ENCODE measurements at places on chromosomes 7 and 10. TPM values are rescaled to one million over a fixed set of nuclear protein-coding genes. Genes with fewer than 3 reads are reported as not detected.

- DNase-seq, result no peak
- peaks cover 6% of the 10 kb centered on the region for H3K4me1 ChIP-seq
- H3K4me3 ChIP-seq, result no peak overlapping the region
These were observed 16.1 kb upstream of the CUZD1 start for GRCh38 chr10:122861711-122862161.

GRCh38 chr10:48693206-48693605 lies 8.5 kb downstream of the WDFY4 start:
- no peak overlapping the region for H3K27ac ChIP-seq
- no peaks in the 10 kb centered on the region for H3K36me3 ChIP-seq
- peaks cover 2% of the 10 kb centered on the region for H3K27me3 ChIP-seq
- no peaks in the 10 kb centered on the region for H3K4me1 ChIP-seq
- no peak overlapping the region for H3K4me3 ChIP-seq

- H3K36me3 ChIP-seq, result no peaks in the 10 kb centered on the region
- no peak overlapping the region for H3K4me3 ChIP-seq
- DNase-seq, result no peak
- no peaks in the 10 kb centered on the region for H3K27me3 ChIP-seq
- H3K27ac ChIP-seq, result no peak overlapping the region
- H3K4me1 ChIP-seq, result no peaks in the 10 kb centered on the region
These were observed 220.3 kb upstream of the HPS1 start for GRCh38 chr10:98667081-98667480.

GRCh38 chr10:122295451-122295809 lies 24.3 kb downstream of the BTBD16 start:
- DNase-seq, result no peak
- H3K36me3 ChIP-seq, result no peaks in the 10 kb centered on the region
- H3K4me3 ChIP-seq, result no peak overlapping the region
- no peaks in the 10 kb centered on the region for H3K4me1 ChIP-seq

DNA sequence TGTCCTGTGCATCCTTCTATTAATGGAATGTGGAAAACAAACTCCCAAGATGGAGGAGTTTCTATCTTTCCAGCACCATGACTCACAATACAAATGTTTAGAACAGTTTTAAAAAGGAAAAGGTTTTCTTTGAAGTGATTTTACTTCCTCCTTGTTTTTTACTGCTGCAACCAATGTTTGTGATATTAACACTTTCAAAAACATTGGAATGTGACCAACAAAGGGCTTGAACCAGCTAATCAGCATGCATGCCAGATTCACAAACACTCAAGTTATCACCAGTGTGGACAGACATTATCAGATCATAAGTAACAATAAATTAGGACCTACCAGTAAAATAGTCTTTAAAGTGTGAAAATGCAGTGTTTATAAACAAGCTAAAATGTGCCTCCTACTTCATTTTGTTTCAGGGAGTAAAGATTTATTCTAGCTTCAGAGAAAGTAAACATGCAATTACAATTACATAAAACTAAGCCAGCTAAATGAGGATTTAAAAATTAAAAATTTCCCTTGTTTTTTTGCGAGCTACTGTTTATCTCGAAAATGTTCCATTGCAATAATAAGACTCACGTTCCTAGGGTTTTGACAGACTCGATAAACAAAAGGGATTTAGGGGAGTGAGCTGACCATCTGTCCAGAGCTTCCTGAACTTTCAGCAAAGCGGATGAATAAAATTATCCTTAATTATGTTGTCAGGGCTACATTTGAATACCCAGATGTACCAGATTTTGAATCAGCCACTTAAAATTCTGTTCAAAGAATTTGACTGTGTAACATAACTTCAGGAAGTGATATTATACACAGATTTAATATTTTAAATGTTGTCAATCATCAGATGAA lies 29.8 kb downstream of the CPVL start:
- no peaks in the 10 kb centered on the region for H3K4me1 ChIP-seq
- H3K27ac ChIP-seq, result no peak overlapping the region
- no peaks in the 10 kb centered on the region for H3K36me3 ChIP-seq
- no peak for DNase-seq
- H3K27me3 ChIP-seq, result no peaks in the 10 kb centered on the region

DNA sequence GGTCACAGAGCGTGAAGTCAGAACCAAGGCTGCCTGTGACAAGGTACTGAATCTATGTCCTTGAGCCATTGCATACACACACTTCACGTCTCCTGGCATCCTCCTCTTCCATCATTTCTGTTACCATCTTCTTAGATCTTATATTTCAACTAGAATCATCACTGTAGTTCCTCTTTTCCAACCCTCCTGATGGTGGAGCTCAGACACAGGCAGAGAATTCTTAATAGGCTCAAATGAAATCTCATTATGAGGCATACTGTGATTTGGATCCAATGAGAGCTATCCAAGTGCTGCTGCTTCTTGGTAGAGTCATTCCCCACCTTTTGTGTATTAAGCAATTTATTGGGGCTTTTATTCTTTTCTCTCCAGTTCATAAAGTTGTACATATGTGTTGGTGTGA lies 113.2 kb downstream of the CALCR start:
- H3K36me3 ChIP-seq, result no peaks in the 10 kb centered on the region
- H3K27ac ChIP-seq, result no peak overlapping the region
- no peak for DNase-seq
- H3K27me3 ChIP-seq, result peaks cover 2% of the 10 kb centered on the region
- H3K4me1 ChIP-seq, result no peaks in the 10 kb centered on the region

Gene TMEM72
- not detected for total RNA-seq

DNA sequence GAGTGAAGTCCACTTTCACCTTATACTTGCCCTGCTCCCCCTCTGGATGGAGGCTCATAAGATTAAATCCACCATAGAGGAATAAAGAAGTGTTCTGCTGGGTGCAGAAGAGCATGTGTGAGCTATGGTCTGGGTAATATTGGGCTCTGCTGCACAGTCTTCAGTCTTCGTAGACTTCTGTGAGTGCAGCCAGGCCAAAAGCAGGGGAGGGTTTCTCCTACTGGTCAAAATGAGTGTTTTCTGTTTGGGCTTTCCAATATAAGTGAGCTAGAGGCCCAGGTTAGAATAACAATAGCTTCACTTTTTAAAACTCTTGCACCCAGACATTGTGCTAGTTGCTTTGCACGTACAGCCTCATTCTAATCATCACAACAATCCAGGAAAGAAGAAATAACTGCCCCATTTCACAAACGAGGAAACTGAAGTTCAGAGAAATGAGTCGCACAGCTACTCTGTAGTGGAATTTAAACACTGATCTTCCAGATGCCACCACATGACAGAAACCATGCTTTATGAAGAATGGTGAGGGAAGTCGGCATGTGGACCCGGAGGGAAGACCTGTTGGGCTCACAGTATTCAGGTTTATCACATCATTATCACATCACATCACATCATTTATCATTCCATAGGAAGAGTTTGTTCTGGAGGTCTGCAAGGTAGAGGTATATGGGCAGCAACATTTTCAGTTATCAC lies 23.8 kb upstream of the MSMB start:
- no peak for DNase-seq
- H3K4me1 ChIP-seq, result peaks cover 11% of the 10 kb centered on the region
- no peaks in the 10 kb centered on the region for H3K36me3 ChIP-seq
- no peaks in the 10 kb centered on the region for H3K27me3 ChIP-seq
- H3K27ac ChIP-seq, result no peak overlapping the region
- no peak overlapping the region for H3K4me3 ChIP-seq

DNA sequence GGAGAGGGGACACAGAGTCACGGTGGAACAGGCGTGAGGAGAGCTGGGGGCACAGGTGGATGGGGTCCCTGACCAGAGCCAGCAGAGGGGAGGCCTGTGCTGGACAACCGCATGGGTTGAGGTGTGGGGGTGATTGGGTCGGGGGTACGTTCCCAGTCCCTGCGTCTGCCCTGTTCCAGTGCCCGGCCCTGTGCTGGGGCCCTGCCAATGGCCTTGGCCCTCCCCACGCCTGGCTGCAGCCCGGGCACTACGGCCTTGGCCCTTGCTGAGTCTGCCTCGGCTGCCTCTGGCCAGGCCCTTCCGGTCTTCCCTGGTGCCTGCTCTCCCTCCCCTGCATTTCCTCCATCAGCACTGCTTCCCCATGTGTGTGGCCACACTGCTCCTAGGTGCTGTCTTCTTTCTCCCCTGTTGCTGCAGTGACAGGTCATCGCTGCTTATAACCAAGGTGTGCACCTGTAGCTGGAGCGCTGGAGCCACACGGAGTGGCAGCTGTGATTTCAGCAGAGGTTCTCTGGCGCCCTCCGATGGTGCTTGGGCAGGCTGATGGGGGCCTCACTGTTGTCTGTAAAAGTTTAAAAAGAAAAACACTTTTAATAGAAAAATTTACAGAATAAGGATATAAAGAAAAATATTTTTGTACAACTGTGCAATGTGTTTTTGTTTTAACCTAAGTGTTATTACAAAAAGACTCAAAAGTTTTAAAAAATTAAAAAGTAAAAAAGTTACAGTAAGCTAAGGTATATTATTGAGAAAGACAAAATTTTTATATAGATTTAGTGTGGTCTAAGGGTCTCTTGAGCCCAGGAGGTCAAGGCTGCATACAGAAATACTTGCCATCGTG lies 45.2 kb upstream of the BHLHA15 start:
- no peak for DNase-seq
- no peaks in the 10 kb centered on the region for H3K27me3 ChIP-seq
- H3K4me1 ChIP-seq, result peaks cover 9% of the 10 kb centered on the region
- no peaks in the 10 kb centered on the region for H3K36me3 ChIP-seq

Measured in K562 (cell line).